ENCODE measurements at places on chromosomes 11 and 22.

DNA sequence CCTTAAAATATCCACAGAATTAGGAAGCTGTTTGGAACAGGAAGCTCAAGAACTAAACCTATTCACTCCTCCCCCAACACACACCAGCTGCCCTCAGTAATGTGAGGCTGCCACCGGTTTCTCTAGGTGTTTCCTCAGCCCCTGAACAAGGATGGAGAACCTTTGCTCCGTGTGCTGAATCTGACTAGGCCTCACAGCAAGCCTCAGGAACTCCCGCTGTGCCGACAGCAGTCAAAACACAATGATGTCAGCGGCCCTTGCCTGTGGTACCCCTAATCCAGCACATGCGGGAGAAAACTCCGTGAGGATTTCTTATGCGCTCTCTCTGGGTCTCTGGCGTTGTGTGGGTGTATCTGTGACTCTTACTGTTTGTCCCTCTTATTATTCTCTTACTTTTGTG lies 153.3 kb downstream of the EFCAB6 start:
- no peak for DNase-seq

DNA sequence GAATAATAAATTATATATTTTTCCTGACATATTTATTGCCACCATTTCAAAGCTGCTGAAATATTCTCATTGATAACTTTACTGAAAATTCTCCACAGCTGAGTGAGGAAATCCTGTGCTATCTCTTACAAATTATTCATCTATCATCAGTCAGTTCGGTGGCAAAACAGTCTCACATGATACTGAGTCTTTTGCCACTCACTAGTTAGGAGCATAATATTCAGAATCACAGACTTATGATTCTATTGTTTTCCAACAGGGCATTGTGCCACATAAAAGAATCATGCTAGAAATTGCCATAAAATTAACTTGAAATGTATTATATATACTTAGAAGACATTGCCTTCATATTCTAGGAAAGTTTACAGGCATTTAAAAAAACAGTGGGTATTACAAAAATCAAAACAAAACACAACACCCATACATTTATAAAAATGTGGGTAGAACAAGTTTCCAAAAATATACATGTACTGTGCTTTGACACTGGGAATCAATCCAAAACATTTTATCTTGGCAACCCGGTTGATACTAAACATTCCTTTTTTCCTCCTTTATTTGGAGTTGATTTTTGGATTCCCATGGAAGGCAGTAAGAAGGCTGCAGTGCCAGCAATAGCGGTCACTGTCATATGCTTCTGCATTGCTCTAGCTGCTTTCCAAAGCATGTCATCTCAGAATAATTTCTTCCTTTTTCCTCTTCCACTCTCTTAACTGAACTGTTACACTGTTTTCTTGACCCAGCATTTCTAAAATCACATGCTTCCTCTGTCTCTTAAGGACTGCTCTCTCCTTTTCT lies 42.5 kb downstream of the ATG16L2 start:
- DNase-seq = no peak

- DNase-seq = no peak
Observed at GRCh38 chr22:49481659-49482399, 345.8 kb downstream of the BRD1 start.

- DNase-seq = no peak
Observed at GRCh38 chr11:122405547-122406341, 249.8 kb upstream of the UBASH3B start.

DNA sequence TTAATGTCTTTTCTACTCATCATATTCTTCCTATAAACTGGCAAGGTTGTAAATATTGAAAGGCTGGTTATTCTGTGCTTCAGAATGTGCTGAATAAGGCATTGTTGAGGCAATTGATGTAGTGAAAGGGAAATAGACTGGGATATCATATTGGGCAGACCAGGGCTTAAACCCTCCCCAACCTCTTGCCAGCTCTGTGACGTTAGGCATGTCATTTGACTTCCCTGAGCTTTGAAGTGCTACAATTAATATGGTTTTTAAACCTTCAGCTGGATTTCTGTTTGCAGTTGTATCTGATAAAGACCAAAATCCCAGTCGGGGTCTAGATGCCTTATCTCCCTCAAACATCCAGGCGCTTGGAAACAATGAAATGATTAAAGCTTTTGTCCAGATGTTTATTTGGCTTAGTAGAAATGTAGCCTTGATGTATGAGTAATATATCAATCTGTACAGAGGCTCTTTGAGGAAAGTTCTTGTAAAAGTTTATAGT lies 208.1 kb downstream of the DBX1 start:
- no peak for DNase-seq

DNA sequence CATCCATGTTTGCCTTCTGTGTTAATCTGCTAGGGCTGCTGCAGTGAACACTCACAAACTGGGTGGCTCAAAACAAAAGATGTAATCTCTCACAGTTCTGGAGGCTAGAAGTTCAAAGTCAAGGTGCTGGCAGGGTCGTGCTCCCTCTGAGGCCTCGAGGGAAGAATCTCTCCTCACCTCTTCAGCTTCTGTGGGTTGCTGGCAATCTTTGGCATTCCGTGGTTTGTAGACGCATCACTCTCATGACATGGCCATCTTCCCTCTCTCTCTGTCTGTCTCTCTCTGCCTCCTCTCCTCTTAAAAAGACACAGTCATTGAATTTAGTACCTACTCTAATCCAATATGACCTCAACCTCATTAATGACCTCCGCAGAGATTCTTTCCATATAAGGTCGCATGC lies 78.8 kb downstream of the TSPAN18 start:
- DNase-seq = no peak

GRCh38 chr22:33111491-33111890 lies 53.3 kb upstream of the SYN3 start:
- DNase-seq = no peak

- DNase-seq = no peak
Observed at GRCh38 chr11:3199537-3200295, 18.9 kb downstream of the MRGPRG start.

GRCh38 chr11:70407121-70407520 lies 8.8 kb downstream of the CTTN start:
- no peak for DNase-seq

- DNase-seq = no peak
Observed at GRCh38 chr11:210803-211180, 3.3 kb downstream of the RIC8A start.

DNA sequence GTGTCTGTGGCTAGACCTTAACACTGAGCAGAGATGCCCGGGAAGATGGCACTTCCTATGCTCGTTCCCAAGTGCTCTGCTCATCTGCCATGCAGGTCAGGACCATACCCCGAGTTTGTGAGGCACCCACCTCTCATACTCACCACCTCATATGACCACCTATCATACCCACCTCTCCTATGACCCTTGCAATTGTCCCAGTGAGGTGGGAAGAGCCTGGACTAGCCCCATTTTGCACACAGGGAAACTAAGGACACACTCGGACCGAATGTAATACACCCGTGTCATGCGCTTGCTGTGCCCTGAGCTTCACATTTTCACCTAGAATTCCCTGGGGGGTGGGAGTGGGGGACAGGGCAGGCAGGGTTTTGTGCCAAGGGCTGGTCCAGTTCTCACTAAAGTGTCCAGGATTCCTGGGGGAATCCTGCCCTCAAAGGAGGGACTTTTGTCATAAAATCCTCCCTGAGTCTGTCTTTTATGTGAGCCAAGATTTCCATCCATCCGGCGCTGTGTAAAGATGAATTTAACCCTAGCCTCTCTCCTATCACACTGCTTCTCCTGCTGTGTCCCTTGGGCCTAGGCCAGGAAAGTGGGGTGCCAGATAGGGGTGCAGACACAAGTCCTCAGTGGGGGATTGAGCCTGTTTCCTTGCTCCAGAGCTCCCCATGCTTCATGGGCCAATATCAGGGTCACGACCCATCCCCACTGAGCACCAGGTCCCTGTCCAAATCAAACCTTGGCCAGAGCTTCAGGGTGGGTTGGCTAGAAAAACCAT lies 20.0 kb downstream of the TPBGL start:
- DNase-seq = no peak

DNA sequence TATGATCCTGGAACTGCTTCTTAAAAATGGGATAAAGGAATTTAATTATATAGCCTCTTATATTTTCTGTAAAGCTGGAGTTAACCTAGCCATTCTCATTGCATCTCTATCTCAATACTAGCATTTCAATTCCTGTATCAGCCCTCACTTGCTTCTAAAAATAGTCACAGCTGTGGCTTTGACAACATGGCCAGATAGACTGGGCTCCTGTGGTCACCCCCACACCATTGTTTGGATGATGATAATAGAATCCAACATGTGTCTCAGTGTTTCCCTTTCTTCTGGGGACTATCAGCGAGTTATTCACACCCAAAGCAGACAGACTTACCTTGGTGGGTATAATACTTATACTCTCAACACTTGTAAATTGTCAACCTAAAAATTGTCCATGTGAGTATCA lies 6.9 kb downstream of the VWA5A start:
- DNase-seq = no peak

DNA sequence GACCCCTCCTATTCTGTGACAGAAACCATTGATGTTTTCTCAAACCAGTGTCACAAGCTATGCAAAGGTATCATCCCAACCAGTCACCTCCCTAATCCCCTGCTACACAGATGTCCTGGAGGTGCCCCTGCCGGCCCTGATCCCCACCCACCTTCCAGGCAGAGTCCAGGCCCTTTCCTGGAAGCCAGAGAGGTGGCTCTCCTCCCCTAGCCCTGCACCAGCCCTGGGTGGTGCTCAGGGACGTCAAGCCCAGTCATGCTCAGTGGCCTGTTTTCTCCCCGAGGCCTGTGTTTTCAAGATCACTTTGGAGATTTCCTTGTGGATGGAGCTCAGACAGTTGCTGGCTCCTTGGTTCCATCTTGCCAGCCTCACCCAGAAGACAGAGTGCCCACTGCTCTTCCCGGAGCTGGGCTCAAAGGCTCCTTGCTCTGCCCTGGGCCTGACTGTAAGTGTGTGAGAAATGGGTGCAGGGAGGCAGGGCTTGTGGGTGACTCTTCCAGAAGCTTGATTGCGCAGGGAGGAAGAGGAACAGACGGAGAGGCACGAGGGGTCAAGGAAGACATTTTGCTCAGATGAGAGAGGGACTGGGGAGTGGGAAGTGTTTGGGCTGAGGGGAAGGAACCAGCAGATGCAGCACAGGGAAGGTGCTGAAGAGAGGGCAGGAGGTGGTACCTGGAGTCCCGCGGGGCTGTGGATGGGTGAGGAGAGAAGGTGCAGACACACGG lies 11.3 kb downstream of the P2RY6 start:
- DNase-seq = no peak

DNA sequence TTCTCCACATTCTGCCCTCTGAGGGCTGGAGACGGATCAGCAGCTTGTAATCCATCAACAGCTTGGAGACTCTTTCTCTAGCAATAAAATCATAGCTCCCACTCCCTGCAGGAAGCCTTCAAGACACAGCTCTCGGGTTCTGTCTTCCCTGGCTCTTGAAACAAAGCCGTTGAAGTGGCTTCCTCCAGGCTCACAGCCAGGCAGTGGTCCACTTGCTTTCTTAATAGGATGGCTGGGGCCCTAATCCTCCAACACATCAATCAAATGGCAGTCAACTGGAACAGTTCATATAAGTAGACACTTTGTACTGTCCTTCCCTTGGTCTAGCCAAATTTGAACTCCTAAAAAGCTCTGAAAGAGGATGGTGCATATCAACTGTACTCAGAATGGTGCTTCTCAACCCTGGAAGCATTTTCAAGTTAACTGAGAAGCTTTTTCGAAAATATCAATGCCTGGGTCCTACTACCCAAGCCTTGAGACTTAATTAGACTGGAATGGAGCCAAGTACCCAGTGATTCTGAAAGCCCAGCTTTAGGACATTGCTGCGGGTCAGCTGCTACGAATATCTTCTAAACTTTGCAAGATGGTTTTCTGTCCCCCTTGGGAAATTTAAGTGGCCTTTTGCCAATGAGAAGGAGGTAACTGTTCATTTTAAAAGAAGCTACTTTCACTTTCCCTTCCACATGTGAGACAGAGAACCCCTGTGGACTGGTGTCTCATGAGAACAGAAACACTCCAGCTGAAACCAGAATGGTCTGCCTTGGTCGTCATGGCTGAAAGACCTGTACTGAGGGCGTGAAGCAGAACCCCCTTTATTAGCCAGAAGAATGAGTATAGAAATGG lies 74.7 kb downstream of the SC5D start:
- DNase-seq = no peak

- no peak for DNase-seq
Observed at GRCh38 chr22:27859336-27859735, 57.8 kb upstream of the MN1 start.

- no peak for DNase-seq
Observed at GRCh38 chr22:36951746-36952145, 38.3 kb downstream of the CSF2RB start.

GRCh38 chr11:102026217-102026616 lies 21.0 kb upstream of the CFAP300 start:
- no peak for DNase-seq

GRCh38 chr22:41474872-41475451 lies 6.0 kb downstream of the ACO2 start:
- no peak for DNase-seq

- DNase-seq = no peak
Observed at GRCh38 chr22:33835265-33835664, 85.0 kb downstream of the LARGE1 start.

DNA sequence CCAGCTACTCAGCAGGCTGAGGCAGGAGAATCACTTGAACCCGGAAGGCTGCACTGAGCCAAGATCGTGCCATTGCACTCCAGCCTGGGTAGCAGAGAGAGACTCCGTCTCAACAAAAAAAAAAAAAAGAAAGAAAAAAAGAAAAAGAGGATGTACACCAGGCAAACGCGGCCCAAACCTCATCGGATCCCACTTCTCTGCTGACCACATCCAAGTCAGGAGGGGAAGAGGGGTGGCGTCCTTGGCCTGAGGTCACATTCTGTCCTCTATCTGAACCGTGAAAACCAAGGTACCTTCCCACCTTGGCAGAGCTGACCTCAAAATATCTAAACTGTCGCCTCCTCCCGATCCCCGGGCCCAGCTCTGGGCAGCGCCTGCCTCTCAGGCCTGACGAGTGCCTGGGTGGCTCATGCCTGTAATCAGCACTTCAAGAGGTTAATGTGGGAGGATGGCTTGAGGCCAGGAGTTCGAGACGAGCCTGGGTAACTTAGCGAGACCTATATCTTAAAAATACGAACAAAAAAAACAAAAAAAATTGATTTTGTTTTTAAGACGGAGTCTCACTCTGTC lies 25.1 kb downstream of the RGL4 start:
- DNase-seq = no peak

GRCh38 chr11:134433806-134434205 lies 21.8 kb upstream of the B3GAT1 start:
- DNase-seq = no peak

DNA sequence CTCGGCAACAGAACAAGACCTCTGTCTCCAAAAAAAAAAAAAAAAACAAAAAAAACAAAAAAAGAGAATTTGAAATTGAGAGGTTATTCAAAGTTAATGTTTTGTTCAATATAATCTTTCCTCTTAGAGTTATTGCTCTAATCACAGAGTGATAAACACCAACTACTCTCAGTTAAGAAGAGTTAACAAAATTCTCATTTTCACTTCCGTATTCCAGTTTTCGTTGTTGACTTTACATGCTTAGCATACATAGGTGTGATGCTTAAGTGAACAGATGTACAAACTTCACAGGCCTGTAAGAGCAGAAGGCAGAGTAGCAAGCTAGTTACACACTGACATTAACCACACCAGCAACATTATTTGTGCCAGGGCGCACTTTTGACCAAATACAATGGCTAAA lies 12.3 kb downstream of the EIF4ENIF1 start:
- no peak for DNase-seq

Measured in Right ventricle myocardium inferior (tissue), 1 donor.